Ascending aorta (tissue), 2 donors: ENCODE measurements at places on chromosomes 2 and 18.

GRCh38 chr2:149221898-149222297, 108.5 kb upstream of the LYPD6 start:
- DNase-seq: no peak

GRCh38 chr2:226802573-226802972, 3.0 kb upstream of the IRS1 start:
- no peak for DNase-seq

DNA sequence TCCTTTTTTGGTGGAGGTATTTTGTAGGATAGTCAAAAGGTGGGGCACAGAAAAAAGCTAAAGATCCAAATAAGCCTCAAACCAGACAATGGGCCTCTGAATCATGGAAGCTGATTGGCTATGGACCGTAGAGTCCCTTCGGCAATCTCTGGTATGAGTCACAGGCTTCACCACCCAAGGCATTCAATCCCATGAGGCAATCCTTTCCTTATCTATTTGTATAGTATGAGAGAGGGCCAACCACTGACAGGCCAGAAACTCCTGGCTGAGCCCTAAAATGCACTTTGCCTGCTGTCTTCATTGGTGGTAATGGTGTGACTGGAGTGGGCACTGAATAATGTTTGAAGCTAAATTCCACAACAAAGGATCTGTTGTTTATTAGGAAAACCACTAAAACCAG, 38.7 kb upstream of the MEX3C start:
- DNase-seq: no peak

DNA sequence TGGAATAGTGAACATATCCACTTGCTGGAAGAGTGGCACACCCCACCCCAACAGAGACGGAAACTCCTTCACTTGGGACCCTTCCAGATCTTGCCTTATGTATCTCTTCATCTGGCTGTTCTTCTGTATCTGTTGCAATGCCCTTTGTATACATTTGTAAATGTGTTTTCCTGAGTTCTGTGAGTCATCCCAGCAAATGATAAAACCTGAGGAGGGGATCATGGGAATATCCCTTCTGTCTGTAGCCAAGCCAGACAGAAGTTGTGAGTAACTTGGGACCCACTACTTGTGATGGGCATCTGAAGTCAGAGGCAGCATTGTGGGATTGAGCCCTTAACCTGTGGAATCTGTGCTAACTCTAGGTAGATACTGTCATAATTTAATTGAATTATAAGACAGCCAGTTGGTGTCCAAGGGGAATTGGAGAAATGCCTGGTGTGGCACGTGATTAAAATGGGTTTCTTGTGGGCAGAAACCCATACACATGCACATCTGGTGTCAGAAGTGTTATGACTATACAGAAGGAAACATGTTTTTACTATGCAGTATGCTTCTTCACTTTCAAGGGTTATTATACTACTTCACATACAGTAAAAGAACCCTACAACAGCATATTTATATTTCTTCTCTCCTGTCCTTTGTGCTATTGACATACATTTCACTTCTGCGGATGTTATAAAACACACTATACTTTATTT, 32.3 kb upstream of the TMEM247 start:
- no peak for DNase-seq

DNA sequence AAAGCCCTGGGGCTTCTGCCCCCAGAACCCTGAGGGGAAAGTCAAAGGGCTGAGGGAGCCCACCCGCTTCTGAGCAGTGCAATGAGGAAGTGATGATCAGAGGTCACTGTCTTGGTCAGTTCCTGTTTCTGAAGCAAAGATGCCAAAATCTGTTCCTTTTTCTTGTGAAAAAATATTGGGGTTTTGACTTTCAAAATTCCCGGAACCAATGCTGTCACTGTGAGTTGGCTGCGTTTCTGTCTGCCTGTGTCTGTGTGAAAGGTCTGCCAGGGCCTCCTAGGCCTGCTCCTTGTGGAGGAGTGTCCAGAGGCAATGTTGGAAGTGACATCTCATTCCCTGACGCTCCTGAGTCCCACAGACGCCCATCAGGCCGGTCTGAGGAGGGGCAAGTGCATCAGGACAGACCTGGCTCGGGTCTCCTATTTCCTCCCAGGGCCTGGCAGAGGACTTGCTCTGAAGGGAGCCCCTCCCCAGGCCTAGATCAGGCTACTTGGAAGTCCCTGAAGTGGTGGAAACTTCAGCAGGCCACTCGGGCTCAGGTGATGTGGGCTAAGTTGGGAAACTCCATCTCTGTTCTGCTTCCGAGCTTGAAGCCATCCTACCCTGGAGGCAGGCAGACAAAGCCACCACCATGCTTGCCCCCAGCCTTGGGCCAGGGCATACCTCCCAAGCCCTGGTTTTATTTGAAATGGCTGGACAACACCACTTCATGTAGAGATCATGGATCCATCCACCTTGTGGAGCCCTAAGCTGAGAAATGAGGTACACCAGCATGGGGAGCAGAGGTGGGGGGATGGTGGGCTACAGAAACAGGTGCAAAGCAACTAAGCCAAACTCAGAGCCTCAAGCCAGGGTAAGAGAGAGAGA, 51.0 kb downstream of the PKDCC start:
- no peak for DNase-seq

- DNase-seq: no peak
Observed at GRCh38 chr18:24094561-24094960, 44.3 kb upstream of the CABYR start.
